ENCODE measurements at places on chromosomes 5 and 9.
A peak's percentile ranks its signal among the peaks of the same experiment; 100 is the strongest.

GRCh38 chr9:95971815-95972214, 96.3 kb downstream of the ERCC6L2 start:
- DNase-seq = no peak

GRCh38 chr9:132774886-132775285, 103.2 kb downstream of the AK8 start:
- no peak for DNase-seq

DNA sequence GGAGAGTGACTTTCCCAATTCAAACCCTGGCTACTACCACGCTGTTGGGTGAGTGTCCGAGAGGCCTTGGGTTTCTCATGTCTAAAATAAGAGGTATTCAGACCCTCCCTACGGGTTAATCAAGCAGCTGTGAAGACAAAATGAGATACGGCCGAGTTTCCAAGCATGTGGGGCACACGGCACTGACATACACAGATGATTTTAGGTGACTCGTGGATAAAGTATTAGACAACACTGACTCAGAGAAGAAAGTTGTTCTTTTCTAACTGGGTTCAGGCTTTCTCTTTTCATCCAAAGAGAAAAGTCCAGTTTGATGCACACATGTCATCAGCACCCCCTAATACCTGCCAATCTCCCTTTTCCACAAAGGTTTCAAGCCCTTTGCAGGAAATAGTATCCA, 15.6 kb downstream of the FOXI1 start:
- DNase-seq = no peak

GRCh38 chr9:137050570-137050969, 3.3 kb downstream of the ENTPD2 start:
- no peak for DNase-seq

DNA sequence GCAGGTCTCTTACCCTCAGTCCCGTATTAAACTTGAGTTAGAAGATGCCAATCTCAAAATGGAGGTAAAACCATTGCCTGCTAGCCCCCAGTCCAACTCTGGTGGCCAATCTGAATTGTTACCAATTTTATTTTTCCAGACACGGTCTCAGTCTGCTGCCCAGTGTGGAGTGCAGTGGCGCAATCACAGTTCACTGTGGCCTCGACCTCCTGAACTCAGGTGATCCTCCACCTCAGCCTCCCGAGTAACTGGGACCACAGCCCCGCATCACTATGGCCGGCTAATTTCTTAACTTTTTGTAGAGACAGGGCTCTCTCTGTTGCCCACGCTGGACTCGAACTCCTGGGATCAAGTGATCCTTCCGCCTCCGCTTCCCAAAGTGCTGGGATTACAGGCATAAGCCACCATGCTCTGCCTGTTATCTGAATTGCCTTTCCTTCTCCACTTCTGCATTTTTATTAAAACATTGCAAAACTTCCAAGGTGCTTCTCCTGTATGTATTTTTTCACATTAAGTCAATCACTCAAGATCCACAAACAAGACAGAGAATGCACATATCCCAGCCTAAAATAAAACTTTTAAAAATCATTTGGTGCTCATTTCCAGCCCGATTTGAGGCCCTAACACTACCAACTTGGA, 2.3 kb downstream of the FANCC start:
- no peak for DNase-seq

DNA sequence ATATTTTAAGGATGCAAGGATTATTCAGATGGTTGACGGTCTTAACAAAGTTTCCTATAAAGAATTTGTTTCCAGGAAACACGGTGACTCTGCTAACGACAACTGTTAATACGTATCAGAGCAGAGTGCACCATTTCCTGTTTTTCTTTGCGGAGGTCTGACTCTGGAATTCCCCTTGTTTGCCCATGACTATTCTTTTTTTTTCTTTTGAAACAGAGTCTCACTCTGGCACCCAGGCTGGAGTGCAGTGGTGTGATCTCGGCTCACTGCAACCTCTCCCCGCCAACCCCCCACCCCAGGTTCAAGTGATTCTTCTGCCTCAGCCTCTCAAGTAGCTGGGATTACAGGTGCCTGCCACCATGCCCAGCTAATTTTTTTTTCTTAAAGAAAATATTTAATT, 115.9 kb downstream of the CDC42SE2 start:
- peak; percentile 15 for DNase-seq

DNA sequence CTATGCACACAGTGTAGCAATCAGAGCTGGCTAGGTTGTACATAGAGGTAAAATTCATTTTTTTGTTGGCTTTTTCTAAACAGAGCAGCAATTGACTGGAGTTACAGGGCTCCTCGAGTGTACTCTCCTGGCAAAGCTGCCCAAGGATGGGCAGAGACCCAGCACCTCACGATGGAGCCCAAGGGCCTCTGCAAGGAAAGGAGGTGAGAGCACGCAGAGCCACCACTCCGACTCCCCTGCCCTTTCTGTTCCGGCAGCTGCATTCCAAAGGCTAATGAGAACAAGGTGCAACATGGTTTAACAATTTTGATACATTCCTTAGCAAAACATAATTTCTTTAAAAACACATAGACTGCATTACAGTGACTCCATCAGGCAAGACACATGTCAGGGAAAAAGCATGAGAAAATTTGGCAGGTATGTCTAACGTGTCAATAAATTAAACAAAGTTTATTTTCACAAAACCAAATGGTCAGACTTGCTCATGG, 47.5 kb downstream of the SAXO1 start:
- DNase-seq = no peak

GRCh38 chr5:167573370-167574127, 717.9 kb upstream of the WWC1 start:
- DNase-seq = no peak

- DNase-seq = no peak
These were observed 5.6 kb downstream of the FRRS1L start for GRCh38 chr9:109161471-109161870.

DNA sequence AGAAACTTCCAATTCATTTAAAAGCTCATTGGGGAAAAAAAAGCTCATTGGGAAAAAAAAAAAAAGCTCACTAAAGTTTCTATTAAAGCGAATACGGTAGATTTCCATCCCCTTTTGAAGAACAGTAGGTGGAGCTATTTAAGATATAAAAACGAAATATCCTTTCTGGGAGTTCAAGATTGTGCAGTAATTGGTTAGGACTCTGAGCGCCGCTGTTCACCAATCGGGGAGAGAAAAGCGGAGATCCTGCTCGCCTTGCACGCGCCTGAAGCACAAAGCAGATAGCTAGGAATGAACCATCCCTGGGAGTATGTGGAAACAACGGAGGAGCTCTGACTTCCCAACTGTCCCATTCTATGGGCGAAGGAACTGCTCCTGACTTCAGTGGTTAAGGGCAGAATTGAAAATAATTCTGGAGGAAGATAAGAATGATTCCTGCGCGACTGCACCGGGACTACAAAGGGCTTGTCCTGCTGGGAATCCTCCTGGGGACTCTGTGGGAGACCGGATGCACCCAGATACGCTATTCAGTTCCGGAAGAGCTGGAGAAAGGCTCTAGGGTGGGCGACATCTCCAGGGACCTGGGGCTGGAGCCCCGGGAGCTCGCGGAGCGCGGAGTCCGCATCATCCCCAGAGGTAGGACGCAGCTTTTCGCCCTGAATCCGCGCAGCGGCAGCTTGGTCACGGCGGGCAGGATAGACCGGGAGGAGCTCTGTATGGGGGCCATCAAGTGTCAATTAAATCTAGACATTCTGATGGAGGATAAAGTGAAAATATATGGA, at the start of gene PCDHGA12:
Gene PCDHGA12 (plus strand): TSS at position 176 of the 782 bp plus-strand sequence. CDS start 253 bp downstream, at position 429.
- no peak for DNase-seq

- peak; percentile 72 for DNase-seq
These were observed 2.1 kb downstream of the GPR150 start for GRCh38 chr5:95621839-95622629.

DNA sequence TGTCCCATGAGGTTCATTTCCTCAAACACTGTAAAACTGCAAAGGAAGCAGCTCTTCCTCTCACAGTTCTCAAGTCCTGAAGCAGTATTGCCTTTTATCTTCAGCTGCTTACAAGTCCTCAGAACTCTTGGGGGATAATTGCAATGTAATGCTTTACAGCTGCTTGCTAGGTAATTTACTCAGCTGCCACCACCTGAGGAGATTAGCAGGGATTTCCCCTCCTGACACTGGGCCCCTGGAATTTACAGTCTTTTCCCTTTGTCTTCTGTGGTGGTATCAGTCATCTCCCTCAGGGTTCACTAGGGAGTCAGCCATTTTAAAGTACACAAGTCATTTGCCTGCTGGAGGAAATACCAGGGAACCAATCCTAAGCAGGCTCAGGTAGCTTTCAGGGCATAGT, 754.3 kb upstream of the GRAMD2B start:
- no peak for DNase-seq

DNA sequence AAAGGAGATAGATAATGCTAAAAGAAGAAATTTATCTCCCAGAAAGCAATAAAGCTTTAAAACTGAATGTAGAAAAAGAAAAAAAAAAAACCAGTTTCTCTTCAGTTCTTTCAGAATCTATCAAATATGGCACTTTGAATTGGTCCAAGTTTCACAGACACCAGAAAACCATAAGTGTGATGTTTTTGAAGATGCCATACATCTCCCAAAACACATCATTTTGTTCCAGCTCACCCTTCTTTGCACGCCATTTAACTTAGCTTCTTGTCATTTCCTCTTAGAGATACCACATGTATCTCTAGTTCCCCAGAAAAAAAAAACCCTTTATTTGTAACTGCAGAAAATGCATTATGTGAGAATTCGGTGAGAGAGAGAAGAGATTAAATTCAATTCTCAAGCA, 46.1 kb upstream of the MAMDC2 start:
- no peak for DNase-seq

DNA sequence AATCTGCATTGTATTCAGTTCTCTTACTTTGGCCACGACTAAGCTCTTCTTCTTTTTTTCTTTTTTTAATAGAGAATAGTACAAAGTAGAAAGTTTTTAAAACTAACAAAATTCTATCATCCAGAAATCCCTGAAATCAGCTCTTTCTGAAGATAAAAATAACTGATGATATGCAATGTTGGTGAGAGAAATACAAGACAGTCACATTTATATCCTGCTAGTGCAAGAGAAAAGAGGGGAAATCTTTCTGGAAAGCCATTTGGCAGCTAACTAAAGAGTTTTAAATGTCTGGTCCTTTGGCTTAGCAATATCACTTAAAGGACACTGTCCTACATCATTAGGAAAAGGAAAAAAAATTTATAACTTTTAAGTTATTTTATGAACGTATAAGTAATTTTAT, 27.0 kb upstream of the FREM1 start:
- DNase-seq = no peak

DNA sequence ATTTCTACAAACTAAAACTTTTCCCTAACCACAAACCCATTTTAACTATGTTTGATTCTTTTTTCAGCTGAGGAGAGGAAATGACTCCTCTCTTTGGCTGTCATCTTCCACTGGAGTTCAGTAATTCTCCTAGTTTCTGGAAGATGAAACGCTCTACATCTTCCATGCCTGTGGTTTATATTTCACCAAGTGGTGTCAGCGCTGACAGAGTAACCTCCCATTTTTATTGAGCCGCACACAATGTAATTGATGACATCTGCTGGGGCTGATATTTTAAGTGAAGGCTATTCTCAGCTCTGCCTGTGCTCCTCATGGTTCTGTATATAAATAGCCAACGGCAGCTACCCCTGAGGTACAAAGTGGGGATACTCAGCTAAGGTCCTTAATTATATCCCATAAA, 234.6 kb downstream of the SPOCK1 start:
- no peak for DNase-seq

GRCh38 chr5:155027993-155028629, 14.6 kb downstream of the KIF4B start:
- DNase-seq = no peak

DNA sequence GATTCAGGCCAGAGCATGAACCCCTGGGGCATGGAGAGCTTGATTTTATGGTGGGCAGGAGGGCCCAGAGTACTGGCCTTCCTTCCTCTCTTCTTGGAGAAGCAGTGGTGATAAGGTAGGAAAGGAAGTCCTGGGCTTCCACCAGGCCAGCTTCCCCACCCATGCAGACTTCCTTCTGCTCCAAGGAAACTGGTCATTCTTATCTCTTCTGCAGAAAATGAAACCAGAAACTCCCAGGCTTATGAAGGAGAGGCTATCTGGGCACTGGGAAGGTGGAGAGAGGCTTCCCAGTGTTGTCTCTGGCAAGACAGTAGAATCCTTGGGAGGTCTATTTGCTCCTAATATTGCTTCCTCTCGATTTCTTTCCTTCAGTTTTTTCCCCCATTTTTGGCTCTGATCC, 110.5 kb upstream of the EQTN start:
- no peak for DNase-seq

- no peak for DNase-seq
These were observed 65.3 kb upstream of the TGFBR1 start for GRCh38 chr9:99039505-99040182.

DNA sequence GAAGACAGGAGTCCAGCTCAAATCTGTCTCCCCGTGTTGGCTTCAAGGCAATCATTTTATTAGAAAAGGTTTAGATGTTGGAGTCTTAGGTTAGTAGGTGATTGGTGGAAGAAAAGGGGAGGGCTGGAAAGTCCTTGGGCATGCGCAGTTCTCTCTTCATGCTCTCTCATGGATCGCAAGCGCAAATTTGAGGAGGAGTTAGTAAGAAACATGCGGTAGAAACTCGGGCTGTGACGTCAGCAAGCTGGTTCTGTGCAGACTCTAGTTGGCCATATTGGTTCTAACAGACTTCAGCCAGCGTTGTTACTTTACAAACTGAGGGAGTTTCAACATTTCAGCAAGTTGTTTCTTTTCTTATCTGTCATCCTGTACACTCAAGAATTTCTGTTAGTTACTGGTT, 392.2 kb downstream of the CDK5RAP2 start:
- no peak for DNase-seq

- DNase-seq = no peak
These were observed 62.9 kb downstream of the SLC28A3 start for GRCh38 chr9:84277646-84278045.

- no peak for DNase-seq
These were observed 167.7 kb downstream of the TARS1 start for GRCh38 chr5:33608344-33609041.

DNA sequence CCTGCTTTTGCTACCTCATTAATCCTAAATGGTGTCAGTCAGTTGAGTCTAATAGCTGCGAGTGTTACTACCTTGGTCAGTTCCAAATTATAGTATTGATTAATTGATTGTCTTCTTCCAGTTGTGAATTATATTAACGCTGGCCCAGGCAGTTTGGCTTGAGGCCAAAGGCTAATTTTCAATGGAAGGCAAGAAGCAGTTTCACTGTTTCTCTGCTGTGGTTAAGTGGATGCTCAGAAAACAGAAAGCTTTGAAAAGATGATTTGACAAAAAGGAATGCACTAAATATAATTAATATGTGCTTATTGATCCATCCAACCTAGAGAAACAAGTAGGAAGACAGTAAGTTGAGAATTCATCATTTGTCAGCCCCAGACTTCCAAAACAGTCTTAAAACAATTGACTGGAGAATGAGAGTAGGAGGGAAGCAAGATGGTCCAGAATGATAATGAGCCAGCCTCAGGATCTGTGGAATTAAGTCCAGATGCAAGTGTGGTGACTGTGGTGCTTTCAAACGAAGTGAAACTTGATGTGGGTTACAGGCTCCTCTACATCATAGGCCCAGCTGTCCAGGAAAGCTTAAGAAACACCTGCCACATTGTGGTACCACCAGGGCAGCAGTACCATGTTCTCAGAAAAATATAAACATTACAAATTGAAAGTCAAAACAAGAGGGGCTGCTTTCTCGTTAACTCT, 1371.0 kb upstream of the DMAC1 start:
- no peak for DNase-seq
